WERI-Rb-1 (cell line): ENCODE measurements at places on chromosomes 1 and 21.

DNA sequence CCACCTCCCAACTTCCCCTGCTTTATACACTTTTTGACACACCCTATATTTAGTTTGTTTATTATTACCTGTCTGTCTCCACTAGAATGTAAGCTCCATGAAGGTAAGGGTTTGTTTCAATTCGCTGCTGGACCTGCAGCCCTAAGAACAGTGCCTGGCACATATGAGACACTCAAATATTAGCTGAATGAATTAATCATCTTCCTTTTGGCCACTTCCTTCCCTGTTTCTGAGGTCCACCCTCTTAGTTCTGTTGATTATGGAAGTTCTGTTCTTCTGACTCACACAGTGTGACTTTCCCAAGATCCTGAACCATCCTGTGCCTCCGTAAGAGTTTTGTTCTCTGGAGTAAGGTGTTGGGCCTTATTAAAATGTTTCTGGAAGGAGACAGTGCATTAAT lies 40.4 kb upstream of the GJA5 start:
- no peak for DNase-seq

DNA sequence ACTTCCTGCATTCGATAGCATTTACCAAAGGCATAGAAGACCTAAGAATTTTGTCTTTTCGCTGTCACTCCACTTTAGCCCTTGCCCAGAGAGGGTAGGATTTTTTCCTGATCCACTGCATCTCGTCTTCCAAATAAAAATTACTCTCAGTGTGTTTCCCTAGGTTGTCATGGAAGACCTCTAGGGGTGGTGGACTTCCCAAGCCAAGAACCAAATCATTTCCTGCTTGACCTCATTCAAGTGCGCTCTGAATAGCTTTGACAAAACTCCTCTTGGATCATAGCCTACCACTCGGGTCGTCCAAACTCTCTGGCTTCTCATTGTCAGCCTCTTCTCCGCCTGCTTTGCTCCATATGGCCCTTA lies 431 bp upstream of the C1orf52 start:
- DNase-seq = no peak

DNA sequence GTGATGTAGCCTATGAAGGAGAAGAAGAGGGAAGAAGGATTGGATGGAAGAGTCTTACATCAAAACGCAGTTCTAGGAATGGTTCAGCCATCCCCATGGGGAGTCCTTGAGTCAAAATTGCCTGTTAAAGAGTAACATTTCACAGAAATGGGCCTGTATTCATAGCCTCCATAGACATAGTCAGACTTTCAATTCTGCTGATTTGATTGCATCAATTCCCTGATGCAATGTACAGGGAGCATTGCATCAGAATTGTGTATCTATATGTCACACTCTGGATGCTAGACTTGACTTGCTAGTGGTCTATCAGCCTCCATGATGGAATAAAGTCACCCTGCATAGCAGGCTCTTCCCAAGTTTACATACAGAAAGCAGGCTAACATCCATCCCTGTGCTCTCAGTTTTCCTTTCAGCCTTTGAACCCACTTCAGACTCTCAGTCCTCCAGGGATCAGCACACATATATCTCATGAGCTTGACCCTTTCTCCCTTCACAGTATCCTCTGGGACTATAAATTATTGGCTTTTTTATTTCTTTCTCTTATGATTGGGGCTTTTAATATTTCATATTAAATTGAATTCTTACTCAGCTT lies 1111.7 kb upstream of the B3GALT2 start:
- DNase-seq = no peak

DNA sequence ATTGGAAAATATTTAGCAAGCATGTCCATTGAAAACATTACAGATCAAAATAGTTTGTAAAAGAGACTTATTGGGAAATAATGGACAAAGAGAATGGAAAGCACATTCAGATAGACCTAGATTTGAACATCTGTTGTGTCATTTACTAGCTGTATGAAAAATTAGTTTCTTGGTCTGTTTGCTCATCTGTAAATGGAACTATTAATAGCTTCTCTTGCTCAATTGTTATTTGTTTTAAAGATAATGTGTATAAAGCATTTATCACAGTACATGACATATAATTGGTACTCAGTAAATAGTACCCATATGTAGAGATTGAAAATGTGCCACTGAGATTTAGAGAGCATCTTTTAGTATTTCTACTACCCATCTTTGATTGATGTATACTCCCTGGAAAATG lies 25.9 kb downstream of the RPAP2 start:
- no peak for DNase-seq

GRCh38 chr1:68677684-68678351 lies 180.9 kb upstream of the DEPDC1 start:
- DNase-seq = no peak
